Right ventricle myocardium superior (tissue), 1 donor: ENCODE measurements at places on chromosomes 12 and 14. TPM values are rescaled to one million over a fixed set of nuclear protein-coding genes. Genes with fewer than 3 reads are reported as not detected.

The TMEM106C gene
- 42.5 TPM for total RNA-seq

DNA sequence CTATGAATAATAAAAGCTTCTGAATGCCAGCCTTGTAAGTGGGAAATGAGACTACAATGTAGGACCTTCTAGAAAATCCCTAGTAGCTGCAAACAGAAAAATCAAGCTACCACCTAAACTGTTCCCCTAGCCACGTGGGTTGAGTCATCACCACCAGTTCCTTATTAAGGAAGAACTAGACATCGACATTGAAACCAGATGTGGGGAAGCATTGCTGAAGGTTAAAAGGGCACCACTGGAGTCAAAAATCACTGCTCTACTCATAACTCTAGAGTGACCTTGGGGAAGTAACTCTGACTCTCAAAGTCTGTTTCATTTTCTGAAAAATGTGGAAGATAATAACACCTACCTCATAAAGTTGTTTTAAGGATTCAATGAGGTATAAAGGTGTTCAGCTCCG is 9.4 kb upstream of the CNIH1 start:
- no peak for DNase-seq

- DNase-seq = peak; percentile 60
These were observed 52.7 kb downstream of the CYP46A1 start for GRCh38 chr14:99736603-99737371.

- no peak for DNase-seq
These were observed 2.2 kb upstream of the FBXO33 start for GRCh38 chr14:39434401-39434800.

GRCh38 chr12:124555168-124556073 is 12.0 kb downstream of the NCOR2 start:
- no peak for DNase-seq

- DNase-seq = no peak
These were observed 2.6 kb upstream of the NOS1 start for GRCh38 chr12:117363953-117364486.
